CD4-positive, alpha-beta T cell treated with Interleukin-2 at 100 ng/mL for 4 hours (primary cell): ENCODE measurements at places on chromosomes 11 and 22.

DNA sequence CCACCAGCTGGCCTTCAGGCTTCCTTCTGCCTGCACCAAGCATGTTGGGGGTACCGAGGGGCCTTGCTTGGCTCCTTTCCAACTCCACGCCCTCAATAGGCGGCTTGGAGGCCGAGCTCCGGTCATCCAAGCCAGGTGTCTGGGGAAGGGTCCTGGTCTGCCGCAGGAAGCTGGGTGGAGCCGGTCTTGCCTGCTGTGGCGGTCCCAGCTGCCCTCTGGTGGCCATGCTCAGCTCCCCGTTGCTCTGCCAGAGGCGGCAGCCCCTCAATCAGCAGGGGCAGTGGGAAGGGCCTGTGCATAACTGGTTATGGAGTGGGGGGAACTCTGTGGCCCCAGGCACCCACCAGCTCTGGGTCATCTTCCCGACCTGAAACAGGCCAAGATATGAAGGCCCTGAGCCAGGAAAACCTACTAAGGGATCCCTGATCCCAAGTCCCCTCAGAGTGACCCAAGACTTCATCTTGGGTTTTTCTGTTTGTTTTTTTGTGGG, 3.2 kb downstream of the ARVCF start:
- peak; percentile 11 for DNase-seq

- DNase-seq = no peak
Observed at GRCh38 chr22:43861529-43861928, 784 bp downstream of the SULT4A1 start.

- DNase-seq = no peak
Observed at GRCh38 chr11:118544010-118544646, 13.1 kb downstream of the TMEM25 start.

DNA sequence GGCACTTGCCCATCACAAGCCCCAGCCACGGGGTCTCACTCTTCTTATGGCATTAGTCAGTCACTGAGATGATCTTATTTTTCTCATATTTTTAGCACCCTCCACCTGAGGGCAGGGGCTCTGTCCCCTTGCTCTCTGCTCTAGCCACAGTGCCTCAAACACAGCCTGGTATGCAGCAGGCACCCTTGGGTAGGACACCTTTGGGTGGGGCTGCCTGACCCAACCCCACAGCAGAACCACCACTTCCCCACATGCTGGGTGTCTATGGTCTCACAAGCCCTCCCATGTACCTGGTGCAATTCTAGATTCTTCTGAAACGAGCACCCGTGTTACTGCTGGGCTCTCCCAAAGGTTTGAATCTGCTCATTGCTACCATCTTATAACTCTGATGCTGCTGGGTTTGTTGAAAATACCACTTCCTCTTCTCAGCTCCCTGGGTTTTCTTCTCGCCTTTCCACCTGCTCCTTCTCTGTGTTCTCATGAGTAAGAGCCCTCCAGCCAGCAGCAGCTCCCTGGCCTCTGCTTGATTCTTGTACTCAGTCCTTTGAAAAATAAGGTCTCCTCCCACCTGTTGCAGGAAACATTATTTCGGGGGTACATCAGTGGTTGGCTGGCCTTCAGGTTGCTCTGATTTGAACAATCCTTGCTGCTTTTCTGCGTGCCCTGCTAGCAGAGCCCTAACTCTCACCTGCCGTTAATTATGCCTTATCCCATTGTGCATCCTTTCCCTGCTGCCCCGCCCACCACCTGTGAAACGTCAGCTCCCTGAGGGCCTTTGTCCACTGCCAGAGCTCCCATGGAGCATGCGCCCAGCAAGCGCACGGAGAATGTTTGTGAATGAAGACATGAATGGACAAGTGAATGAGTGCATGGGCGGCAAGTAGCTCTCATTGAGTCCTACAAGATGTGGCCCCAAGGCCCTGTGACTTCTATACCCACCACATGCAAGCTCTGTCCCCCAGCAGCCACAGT, 1181.6 kb downstream of the TBC1D22A start:
- DNase-seq = no peak

GRCh38 chr11:77425346-77425745, 48.5 kb downstream of the PAK1 start:
- no peak for DNase-seq

DNA sequence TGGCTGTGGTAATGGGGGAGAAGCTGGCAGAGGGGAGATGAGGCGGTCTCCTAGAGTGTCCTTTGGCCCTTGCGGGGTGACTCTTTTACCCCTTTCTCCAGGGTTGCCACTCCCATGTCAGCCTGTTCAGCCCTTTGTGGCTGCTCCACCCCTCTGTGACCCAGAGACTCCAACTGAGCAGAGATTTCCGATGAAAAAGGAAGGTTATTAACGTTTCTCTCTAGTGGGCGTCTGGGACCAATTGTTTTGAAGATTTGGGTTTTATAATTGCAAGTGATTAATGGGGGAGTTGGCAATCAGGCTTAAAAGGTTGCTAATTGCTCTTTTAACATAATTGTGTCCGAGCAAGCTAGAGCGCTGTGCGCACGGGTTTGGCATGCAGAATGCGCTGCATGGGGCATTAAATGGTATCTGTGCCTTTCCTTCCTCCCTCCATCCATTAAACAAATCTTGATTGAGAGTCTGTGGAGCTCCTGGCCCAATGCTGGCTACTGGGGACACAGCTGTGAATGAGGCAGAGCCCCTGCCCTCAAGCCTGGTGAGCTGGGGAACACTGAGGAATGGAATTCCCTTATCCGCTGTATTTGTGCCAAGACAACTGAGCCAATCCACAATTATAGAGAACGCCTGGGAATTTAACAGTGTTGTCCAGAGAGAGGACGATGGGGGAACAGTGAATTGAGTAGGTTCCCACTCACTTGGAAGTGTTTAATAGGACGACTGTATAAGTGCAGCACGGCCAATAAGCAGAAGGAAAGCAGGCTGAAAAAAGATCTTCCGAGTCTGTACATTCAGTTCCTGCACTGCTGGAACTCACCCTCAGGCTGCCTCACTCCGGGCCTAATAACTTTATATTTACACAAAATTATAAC, 295.9 kb downstream of the MIAT start:
- no peak for DNase-seq

DNA sequence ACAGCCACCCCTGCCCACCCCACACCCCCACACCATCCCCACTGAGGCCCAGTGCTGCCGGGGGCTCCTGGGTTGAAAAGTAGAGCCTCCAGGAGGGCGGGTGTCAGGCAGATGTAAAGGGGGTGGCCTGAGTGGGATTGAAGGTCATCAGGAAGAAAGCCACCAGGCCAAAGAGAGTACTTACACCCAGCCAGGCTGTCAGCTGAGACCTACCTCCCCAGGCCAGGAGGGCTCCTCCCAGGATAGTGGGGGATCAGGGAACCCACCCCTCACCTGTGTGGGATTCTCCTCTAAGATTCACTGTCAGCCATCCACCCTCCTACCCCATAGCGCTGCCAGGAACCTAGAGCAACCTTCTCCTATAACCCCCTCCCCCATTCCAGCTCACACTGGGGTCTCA, 17.2 kb upstream of the FCHSD2 start:
- DNase-seq = no peak

GRCh38 chr22:44080936-44081861, 57.1 kb downstream of the PARVB start:
- peak; percentile 70 for DNase-seq

- no peak for DNase-seq
Observed at GRCh38 chr11:59335001-59335400, 23.7 kb upstream of the OR5AN1 start.
